Ascending aorta (tissue), 2 donors: ENCODE measurements at places on chromosomes 13 and 19. TPM values are rescaled to one million over a fixed set of nuclear protein-coding genes. Genes with fewer than 3 reads are reported as not detected.

Gene CGB2
- not detected for total RNA-seq

Gene CGB5
- total RNA-seq = not detected

Gene EFNA2
- not detected for total RNA-seq

Gene EDDM13
- total RNA-seq = not detected

Gene KHSRP
- total RNA-seq = 152 TPM
